ENCODE measurements at places on chromosomes 16 and 17.

DNA sequence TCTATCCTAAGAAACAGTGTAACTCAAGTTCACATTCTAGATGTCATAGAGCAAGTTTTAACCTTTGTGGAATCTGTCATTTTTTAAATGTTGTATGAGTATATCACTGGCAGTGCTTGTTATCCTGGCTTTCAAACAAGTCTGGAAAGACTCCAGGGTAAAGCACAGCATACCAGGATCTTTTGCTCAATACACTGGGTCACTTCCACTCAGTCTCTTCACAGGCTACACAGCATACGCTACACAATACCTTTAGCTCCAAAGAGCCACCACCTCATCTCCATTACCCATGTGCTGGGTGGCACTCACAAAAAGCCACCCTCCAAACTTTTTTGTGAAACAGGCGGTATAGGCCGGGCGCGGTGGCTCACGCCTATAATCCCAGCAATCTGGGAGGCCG is 69.5 kb downstream of the PARN start:
- DNase-seq, result peak; percentile 7

- DNase-seq, result no peak
Measured at GRCh38 chr17:79803997-79804855, 7.3 kb upstream of the CBX8 start.

DNA sequence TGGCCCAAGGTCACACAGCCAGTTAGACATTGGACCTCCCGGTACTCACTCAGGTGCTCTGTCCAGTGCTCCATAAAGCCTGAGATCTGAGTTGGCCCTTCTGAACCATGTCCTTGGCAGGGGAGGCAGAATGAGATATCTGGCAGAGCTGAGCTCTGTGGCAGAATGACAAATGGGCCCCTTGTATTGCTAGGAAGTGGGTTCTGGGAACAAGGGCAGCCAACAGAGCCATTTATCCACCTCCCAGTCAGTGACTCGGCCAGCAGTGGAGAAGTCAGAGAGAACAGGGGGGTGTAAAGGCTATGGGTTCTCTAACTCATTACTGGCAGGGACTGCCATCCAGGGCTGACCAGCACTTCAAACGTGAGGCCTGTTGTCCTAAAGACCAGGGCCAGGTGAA is 117.1 kb upstream of the NLRP1 start:
- no peak for DNase-seq

GRCh38 chr16:70473446-70474319 is 19.3 kb downstream of the FCSK start:
- DNase-seq, result no peak

DNA sequence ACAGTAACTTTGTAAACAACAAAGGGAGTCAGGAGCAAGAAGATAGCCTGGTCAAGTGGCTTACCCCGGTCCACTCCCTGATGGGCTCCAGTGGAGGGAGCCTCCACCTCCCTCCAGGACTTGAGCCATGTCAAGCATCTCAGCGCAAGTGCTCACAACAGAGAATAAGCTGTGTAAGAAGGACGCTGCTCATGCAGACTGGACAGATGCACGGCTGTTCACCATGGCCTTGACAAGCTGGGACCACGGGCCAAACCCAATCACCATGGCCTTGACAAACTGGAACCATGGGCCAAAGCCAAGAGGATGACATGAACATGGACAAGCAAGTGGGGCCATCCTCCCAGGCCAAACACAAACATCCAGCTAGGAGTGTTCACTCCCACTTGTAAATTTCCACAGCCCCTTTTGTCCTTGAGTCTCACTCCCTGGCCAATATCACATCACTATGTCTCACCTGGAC is 3.4 kb upstream of the PITPNM3 start:
- no peak for DNase-seq

GRCh38 chr16:65817799-65818198 is 548.7 kb upstream of the CDH5 start:
- DNase-seq, result no peak

DNA sequence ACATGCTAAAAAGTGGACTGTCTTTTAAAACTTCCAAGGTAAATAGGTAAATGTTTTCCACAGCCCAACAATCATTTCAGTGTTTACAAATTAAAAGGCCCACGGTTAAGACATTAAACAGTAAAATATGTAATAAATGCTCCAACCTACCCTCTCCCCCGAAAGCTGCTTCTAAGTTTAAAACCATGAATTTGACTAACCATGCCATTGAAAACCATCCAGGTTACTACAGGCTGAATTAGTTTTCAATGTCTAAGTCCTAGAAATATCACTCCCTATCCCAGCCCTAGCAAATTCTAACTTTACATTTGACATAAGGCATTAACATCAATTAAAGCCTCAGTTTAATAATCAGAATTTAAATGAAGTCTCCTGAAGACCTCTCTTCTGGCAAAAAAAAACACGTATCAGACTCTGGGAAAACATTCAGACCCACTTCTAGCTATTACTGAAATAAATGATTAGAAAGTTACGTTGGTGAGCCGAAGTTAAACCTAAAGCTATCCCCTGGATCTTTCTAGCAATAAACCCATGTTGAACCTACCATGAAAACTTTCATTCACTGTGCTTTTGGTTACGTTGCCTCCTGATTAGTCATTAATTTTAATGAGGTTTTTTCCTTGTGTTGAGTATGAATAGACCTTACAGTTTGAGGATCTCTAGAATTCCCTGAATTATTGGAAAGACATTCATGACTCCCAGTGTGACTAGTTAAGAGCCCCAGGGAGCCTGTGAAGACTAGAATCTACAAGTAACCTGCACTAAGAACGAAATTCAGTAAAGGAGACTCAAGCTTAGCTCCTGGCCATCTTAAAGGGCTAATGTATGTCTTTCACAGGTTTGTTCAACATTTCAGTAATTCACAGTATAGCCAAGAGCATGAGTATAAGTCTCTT is 1.7 kb upstream of the POLG2 start:
- DNase-seq, result no peak

DNA sequence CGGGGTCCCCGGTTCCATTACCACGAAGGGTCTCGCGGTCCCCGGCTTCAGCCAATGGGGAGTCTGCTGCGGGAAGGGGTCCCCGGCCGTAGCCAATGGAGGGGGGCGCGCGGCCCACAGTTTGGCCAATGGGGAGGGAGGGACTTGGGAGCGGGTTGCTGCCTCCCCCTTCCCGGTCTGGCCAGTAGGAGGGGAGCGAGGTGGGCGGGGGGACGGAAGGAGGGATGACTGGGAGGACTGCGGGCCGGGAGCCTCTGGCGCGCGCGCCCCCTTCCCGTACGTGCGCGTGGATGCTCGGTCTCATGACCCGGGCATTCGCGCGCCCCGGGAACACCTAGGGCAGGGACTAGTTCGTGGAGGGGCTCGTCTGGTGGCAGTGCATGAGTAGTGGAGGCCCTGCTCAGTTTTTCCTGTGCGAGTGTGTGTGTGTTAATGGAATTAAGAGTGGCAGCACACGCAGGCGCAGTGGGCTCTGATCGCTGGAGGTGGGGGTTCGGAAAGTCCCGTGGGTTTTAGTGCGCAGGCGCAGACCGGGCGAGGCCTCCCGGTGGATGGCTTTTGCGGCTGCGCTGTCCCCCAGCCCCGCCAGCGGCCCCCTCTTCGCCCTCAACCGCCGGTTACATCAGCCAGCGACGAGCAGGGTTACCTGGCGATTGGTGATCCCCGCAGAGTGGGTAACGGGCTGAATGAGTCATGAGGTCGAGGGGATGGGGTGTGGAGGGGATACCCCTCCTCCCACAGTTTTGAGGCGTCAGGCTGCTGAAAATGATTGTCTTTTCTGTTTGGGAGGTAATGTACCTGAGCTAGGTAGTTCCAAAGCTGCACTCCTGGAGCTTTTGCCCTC is 1.3 kb downstream of the ATXN2L start:
- DNase-seq, result peak; percentile 98

DNA sequence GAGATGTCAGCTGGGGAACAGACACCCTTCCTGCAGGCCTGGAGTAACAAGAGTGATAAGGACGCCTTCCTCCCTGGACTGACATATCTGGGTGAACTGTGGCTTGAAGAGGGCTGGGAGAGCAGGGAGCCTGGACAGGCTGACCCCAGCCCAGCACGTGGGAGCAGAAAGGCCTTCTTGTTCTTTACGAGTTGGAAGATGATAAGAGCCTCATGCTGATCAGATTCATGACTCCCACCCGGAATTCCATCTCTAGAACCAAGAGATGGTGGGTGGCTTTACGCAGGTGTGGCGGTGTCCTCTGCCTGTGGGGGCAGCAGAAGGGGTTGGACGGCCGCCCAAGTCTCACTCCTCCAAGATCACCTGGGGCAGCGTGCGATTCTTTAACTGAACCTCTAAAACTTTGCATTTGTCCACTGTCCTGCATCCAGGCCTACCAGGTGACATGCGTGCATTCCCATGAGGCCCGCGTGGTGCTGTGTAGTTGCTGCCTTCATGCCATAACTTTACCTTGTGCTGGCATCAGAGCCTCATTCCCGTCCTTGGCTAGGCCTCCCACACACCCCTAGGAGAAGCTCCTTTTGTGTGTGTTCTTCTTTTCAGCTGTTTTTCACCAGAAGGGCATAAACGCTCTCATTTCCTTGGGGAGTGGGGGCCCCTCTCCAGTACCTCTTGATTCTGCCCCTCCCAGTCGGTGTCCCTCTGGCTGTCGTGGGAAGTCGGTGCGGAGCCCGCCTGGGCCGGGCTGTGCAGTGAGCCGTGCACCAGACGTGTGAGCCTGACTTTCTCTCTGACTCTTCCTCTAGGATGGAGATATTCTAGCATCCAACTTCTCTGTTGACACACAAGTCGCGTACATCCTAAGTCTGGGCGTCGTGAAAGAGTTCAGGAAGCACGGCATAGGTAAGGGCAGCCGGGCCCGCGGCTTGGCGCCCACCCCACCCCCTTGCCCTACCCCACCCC is 13.3 kb downstream of the C16orf90 start:
- DNase-seq, result no peak

GRCh38 chr17:1730326-1731193 is 6.1 kb downstream of the WDR81 start:
- peak; percentile 71 for DNase-seq
